Fibroblast of the aortic adventitia (primary cell): ENCODE measurements at places on chromosomes 1 and 21. TPM values are rescaled to one million over a fixed set of nuclear protein-coding genes. Genes with fewer than 3 reads are reported as not detected.

The CRABP2 gene
- 62.7 and 68.9 TPM in 2 replicates for total RNA-seq

The PTGER3 gene
- total RNA-seq, result 1.5 and 11.7 TPM in 2 replicates

The TNN gene
- not detected in 2 replicates for total RNA-seq

The TRNP1 gene
- total RNA-seq, result 11.6 and 19.1 TPM in 2 replicates

The TNNI3K gene
- 1.6 TPM in 1 of 2 replicates, not detected in the other for total RNA-seq

The KCNH1 gene
- total RNA-seq, result not detected in 2 replicates

The S100A7A gene
- total RNA-seq, result not detected in 2 replicates

The HTR6 gene
- total RNA-seq, result 0.09 TPM in 1 of 2 replicates, not detected in the other

The MIXL1 gene
- not detected in 2 replicates for total RNA-seq

The HCRTR1 gene
- total RNA-seq, result 0.18 TPM in 1 of 2 replicates, not detected in the other

The PDC gene
- 0.27 TPM in 1 of 2 replicates, not detected in the other for total RNA-seq

The GJC2 gene
- total RNA-seq, result 2.0 and 2.6 TPM in 2 replicates

The PATJ gene
- 8.4 and 14.2 TPM in 2 replicates for total RNA-seq

The PLEKHO1 gene
- total RNA-seq, result 27.7 and 43.6 TPM in 2 replicates

The RNU1-2 gene
- total RNA-seq, result under 0.01 and 2,882 TPM in 2 replicates

The KRTAP13-2 gene
- not detected in 2 replicates for total RNA-seq

The AZIN2 gene
- 3.9 and 8.1 TPM in 2 replicates for total RNA-seq

The C1QC gene
- total RNA-seq, result not detected in 2 replicates

The ETV3L gene
- not detected in 2 replicates for total RNA-seq

The TRIM63 gene
- 0.09 and 1.5 TPM in 2 replicates for total RNA-seq

The TNFSF4 gene
- total RNA-seq, result 0.49 and 2.0 TPM in 2 replicates

The PDIK1L gene
- total RNA-seq, result 5.5 and 10.1 TPM in 2 replicates

The C1orf50 gene
- 4.2 and 5.4 TPM in 2 replicates for total RNA-seq

The GNAT2 gene
- 0.18 TPM in 1 of 2 replicates, not detected in the other for total RNA-seq

The CAPN8 gene
- not detected in 2 replicates for total RNA-seq

The TRIM17 gene
- 7.0 TPM in 1 of 2 replicates, not detected in the other for total RNA-seq
